HAP-1 (cell line): ENCODE measurements at places on chromosomes 5 and 9.
A peak's percentile ranks its signal among the peaks of the same experiment; 100 is the strongest.

DNA sequence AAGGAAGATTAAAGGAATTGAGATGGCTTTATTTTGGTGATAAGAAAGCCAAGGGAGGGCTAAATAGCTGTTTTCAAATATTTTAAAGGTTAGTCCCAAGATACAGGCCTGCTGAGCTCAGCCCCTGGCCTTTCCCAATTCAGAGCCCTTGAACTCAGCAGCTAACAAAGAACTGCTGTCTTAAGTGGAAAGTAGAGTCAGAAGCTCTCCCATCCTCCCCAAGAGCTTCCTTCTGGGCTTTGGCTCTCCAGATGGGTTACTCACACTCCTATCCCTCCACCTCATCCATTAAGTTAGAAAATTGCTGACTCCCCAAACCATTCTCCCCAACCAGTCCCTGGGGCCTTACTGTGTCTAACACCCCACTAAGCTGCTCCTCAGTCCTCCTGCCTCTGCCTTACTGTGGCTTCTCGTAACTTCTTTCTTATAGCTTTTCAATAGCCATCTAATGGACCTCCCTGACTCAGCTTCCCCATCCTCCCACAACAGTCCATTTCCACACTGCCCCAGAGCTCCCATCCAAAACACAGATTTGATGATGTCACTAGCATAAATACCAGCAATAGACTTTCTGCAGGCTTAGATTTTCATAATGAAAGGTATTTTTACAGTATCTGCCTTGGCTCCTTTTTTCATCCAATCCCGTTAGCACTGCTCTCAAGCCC, 239.1 kb downstream of the ENC1 start:
- no peak for DNase-seq

- DNase-seq = no peak
These were observed 15.7 kb upstream of the RNF180 start for GRCh38 chr5:64149857-64150521.

GRCh38 chr5:79329453-79329852, 93.5 kb downstream of the JMY start:
- DNase-seq = no peak

DNA sequence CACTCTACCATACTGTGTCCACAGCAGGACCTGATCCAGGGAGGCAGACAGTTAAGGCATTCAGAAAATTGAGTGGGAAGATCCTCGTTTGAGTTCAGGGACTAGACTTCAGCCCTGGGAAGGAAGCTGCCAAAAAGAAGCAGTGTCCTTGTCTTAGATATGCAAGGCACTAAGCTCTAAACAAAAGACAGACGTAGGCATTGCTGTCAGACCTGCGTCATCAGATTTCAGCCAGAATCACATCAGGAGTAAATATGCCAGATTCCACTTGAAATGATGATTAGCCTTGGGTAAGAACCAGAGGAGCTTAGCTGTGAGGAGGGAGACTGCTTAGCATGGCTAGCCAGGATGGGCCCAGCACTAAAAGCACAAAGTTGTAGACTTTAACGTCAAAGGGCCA, 56.7 kb downstream of the MAMDC2 start:
- DNase-seq = peak; percentile 16

GRCh38 chr5:68729678-68730077, 364.1 kb upstream of the SLC30A5 start:
- DNase-seq = no peak

- no peak for DNase-seq
These were observed 28.8 kb upstream of the DMAC1 start for GRCh38 chr9:7828334-7828733.

DNA sequence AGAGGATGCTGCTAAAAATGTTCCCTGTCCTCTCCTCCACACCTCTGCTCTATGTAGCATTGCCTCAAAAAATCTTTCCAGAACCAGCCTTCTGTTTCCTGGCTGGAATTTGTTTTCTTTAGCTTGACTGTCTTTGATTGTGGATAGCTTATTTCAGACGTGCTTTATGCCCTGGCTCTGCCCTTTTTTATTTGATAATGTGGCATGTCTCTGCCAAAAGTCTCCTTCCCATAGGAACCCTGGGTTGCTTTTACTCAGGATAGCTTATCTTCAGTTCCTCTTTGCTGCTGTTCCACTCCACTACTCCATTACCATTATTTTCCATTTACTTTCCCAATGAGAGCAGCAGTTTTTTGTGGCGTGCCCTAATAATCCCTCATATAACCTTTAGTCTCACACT, 885 bp upstream of the TMEM252 start:
- no peak for DNase-seq

- peak; percentile 81 for DNase-seq
These were observed 34.4 kb downstream of the INSYN2B start for GRCh38 chr5:169945831-169946261.

DNA sequence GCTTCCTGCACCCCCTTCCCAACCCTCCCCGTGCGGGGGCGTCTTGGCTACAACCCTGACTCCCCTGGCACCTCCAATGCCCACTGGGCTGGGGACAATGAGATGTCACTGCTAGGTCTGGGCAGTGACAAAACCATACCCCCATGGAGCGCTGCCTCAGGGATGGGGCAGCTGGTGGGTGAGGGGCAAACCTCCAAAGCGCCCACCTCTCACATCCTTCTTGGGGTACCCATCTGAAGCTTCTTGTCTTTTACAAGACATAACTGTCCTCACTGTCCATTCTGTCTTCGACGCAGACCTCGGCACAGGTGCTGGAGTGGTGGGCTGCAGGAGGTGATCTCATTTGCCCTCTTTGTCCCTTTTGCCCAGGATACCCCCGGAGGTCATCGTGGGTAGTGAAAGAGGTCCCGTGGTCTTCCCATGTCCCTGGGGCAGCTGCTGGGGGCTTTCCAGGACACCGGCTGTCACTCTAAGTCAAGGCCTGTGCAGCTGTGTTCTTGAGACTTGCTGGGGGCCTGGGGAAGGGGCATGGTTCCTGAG, 27.8 kb upstream of the CSF1R start:
- no peak for DNase-seq

DNA sequence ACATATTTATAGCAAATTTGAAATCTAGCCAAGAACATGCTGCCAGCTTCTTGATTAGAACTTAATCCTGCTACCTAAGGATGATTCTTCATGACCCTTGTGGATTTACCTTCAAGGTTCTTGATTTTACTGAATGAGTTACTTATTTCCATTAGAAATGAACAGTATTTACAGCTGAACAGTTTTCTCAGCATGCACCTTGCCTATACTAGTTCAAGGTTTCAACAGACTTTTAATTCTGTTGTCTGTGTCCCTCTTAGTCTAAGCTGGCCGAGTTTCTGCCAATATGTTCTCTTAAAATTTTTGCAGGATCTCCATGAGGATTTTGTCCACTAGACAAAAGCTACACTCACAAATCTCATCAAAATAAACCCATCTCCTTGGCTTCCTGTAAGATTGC, 188.8 kb upstream of the ST8SIA4 start:
- DNase-seq = no peak

DNA sequence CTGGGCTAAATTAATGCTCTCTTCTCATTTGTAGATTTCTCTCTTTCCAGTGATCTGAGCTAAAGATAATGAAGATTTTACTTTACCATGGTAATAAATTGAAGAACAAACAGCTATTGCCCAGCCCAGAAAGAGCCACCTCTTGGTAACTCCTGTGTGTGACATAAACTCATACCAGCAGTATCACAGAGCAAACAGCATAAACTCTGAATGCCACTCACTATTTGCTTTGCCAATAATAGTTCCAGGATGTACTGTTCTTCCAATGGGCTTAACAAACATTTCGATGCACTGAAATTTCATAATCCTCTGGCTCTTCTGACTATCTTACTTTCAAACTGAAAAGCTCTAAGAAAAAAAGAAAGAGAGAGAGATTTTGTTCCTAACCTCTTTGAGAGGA, 69.8 kb upstream of the RASEF start:
- no peak for DNase-seq

- no peak for DNase-seq
These were observed 24.1 kb downstream of the ANKH start for GRCh38 chr5:14847471-14847870.

- peak; percentile 20 for DNase-seq
These were observed 32.4 kb downstream of the ABCA1 start for GRCh38 chr9:104895572-104895971.

- no peak for DNase-seq
These were observed 19.6 kb downstream of the ZNF131 start for GRCh38 chr5:43140286-43140685.

DNA sequence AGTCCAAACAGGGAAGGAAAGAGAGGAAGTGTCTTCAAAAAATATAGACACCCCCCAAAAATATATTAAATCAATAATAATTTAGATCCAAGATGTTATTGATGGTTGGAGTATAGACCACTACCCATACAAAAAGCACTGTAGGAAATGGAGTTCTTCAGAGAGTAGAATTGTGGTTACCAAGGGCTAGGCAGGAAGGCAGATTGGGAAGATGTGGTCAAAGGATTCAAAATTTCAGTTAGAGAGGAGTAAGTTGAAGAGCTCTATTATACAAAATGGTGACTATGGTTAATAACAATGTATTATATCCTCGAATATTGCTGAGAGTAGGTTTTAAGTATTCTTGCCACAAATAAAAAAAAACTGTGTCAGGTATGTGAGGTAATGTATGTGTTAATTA, 149.4 kb downstream of the CWC27 start:
- no peak for DNase-seq

GRCh38 chr9:8732367-8733075, 932.9 kb upstream of the DMAC1 start:
- DNase-seq = no peak

DNA sequence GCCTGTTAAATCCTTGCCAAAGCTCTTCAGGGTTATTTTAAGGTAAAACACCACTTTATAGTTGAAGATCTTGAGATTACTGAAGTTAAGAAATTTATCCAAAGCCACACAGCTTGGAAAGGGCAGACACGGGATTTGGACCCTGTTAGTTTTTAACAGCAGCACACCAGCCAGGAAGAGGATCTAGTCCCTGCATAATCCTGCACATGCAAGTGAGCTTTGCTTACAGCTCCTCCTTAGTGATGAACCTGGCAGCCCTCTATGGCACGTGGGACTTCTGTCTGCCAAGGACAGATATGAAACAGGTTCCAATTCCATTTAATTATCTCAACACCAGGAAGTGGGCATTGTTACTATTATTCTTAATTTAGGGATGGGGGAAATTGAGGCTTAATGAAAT, 108.7 kb downstream of the TRIM32 start:
- DNase-seq = no peak
